ENCODE measurements at places on chromosomes 6 and 20.

DNA sequence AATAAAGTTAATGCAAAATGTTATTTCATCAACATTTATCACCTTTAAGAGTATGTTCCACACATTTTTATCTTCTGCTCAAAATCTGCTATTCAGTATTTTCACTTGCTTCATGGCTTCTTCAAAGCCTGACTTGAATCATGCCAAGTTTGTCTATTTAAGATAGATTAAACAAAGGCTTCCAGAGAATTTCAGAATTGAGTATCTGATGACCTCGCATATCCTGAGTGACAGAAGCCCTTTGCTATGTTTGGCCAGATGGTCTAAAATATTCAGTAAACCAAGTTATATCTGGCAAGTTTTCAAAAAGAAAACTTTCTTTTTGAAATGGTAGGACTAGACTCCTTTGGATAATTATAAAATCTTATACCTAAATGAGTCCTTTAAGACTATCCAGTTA, 348.9 kb upstream of the KCNQ5 start:
- DNase-seq = no peak

GRCh38 chr20:48129345-48129942, 344.2 kb upstream of the SULF2 start:
- no peak for DNase-seq

DNA sequence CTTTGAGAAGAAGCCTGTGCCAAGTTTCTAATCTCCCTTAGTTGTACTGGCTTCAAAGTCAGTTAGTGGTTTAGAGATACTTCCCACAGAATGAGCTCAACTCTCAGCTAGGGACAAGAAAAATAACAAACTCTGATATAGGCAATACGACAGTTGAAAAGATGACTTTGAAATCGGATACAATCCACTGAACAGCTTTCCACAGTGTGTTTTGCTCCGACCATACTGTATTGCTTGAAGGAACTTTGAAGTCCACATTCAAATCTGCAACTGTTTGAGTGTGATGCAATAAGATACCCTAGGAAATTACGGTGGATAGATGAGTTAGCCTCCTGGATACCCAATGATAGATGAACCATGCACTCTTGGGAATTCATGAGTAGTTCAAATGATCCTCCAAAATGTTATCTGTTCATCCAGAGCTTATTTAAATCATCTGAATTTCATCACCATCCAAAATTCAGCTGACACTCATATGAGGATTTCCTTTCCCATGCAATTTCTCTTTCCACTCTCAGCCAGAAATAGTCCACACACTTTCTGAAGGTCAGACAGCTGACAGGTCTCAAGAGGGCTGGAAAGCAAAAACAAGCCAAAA, 443.8 kb downstream of the HAO1 start:
- DNase-seq = no peak

DNA sequence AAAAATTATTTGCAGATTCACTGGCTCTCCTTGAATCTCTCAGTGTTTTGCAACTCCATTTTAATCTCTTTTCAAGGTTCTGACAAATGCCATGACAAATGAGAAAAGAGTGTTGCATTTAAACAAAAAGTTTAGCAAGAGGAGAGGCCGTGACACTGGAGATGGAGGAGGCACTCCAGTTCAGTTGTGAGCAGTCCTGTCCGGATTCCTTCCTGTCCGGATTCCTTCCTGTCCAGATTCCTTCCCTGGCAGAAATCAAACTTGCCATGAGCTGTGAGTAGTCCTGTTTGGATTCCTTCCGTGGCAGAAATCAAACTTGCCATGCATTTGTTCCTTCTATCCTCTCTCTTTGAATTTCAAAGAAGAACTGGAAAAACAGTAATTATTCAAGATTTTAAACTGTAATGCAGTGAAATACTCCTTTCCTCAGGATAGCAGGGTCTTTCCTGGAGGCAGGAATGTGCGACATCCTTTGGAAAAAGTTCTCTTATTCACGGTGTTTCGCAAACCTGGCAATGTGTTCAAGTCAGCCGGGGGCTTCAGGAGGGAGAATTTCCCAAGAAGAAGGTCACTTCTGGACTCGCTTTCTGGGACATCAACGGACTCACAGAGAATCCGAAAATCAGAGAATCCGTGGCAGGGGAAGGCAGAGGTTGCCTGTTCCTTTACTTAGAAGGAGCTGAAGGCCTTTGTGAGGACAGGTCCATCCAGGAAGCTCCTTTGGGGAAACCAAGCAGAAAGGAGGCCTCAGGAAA, 48.7 kb upstream of the DACT2 start:
- DNase-seq = no peak

DNA sequence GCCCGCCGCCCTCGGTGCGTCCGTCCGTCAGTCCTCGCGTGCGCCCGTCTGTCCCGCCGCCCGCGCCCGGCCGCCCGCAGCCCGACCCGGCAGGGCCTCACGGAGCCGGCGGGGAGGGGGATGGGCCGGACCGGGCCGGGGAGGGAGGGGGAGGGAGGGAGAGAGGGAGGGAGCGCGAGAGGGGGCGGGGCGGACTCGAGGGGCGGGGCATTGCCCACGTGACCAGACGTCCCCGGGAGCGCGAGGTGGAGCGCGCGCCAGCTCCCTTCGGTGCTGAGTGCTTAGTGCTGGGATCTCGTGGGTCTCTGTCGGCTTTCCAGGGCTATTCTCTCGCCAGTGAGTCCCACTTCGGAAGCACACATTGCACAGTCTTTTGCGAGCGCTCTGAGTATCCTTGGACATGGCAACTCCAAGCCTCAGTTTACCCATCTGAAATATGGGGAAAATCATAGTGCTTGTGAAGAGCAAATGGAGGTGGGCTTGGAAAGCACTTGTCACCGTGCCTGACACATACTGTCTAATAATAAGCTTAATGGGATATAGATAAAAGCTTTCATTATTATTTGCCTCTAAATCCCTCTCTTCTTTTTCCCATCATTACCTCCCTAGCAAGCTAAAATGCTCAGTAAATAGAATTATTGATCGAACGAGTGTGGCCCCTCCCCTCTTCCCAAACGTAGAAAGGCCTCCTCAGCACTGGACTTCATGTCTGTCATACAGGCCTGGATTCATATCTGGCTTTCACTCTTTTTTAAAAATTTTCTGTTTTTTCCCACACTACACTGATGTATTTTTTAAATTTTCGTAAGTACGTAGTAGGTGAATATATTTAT, at the start of gene NCOA6:
Gene NCOA6 (minus strand): TSS at position 122 of the 833 bp plus-strand sequence. CDS start 43,296 bp downstream, outside the sequence.
- DNase-seq = peak; percentile 75
